ENCODE measurements at places on chromosomes 13 and 19.

DNA sequence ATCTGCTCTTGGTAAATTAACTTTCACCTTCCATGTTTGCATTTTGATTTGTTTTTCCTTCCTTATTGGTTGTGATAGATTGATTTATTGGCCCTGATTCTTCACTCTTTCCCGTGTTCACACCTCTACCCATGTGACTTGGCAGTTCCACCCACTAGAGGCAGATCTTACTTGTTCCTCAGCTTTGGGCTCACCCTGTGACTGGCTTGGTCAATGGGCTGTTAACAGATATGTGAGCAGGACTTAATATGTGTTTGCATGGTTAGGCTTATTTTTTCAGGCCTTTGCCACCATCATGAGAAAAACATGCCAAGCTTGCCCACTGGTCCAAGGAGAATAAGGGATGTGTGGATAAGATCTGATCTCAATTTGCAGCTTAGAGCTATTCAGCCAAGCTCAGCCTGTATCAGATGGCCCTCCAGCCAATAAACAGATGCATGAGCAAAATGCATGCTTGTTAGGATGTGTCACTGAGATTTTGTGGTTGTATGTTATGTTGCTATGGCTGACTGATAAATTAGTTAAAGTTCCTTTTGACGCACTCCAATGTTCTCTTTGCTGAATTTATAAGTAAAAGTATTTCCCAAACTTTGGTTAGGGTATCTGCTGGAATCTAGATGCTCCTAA lies 48.0 kb downstream of the RGCC start:
- peak; percentile 7 for DNase-seq

DNA sequence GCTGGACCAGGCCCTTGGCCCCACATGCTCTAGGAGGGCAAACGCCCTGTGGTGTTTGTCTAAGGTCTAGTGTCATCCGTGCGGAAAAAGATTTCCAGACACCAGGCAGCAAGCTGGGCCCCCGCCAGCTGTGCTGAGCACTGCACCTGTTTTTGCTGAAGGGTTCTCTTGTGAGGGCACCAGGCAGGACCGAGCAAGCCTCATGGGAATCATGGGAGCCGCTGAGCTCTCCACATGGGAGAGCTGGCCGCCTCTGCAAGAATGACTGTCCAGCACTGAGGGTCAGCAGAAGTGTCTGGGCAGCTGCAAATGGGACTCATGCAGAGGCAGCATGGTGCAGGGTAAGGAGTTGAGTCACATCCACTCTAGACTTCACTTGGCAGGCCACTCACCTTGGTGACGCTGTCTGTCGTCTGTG lies 12.0 kb downstream of the B3GNT8 start:
- DNase-seq = no peak

DNA sequence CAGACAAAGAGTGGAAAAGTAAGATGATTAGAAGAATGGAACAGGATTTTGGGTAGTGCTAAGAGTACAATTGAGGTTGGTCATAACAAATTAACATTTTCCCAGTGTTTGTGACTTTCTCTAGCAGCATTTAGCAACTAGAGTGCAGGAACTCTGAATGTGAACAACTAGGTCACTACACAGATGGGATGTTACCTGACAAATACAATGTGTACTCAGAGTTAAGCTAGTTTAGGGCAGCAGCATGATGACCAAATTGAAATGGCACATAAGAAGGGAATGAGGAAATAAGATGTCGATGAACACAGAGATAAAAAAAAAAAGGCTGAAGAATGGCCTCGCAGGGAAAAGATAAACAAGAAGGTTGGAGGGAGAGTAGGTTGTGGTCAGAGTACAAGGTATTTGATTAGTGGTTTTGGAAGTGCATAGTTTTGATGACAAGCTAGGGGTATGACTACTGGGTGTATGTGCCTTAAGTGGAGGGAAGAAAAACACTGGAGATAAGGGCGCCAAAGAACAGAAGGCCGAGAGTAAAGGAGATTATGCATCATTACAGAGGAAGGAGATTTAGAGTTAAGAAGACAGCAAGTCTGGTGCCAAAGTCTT lies 381.1 kb downstream of the FGF14 start:
- no peak for DNase-seq

- DNase-seq = no peak
These were observed 2.6 kb upstream of the MCEMP1 start for GRCh38 chr19:7674010-7675005.

DNA sequence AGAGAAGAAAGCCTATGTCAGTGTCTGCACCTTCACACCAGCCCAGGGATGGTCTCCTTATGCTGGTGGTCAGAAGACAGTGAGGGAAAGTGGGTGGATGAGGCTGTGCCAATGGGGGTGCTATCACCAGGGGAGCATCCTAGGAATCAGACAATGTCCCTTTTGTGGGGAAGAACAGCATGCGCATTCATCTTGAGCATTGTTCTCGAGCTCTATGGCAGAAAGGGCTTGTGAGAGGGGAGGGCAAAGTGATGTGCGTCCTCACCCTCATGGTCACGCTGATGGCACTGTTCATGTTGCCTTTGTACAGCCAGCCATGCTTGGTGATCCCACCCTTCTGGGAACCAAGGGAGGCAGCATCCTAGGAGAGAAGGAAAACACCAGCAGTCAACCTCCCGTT lies 56.1 kb downstream of the DOCK9 start:
- DNase-seq = no peak

- DNase-seq = no peak
These were observed 10.1 kb upstream of the NFIX start for GRCh38 chr19:12985049-12985776.

DNA sequence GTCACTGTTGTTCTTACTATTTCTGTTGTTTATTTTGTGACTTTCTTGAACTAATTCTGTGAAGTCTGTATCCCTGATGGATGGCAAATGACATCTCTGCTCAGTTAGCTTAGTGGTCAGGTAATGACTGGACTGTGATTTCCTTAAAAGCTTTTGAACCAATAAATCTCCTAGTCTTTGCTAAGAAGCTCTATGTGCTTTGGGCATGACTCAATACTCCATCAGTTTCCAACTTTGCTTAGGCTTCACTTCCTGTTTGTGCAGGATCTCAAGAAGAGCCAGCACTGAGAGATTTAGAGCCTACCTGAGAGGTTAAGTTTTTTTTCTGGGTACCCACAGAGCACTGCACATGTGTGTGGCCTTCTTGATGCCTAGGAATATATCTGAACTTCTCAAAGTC lies 329.7 kb upstream of the HTR2A start:
- no peak for DNase-seq

GRCh38 chr19:38502410-38503076 lies 69.1 kb downstream of the RYR1 start:
- no peak for DNase-seq

- no peak for DNase-seq
These were observed 3.9 kb downstream of the ACP7 start for GRCh38 chr19:39087907-39088686.

GRCh38 chr19:41411968-41412265 lies 14.3 kb downstream of the BCKDHA start:
- DNase-seq = no peak

GRCh38 chr19:3224346-3225168 lies at the start of gene CELF5:
CELF5 (plus strand) TSS chr19:3224661; CDS start chr19:3224740, 79 bp downstream.
- DNase-seq = no peak

GRCh38 chr13:76775088-76775740 lies 111.0 kb downstream of the KCTD12 start:
- no peak for DNase-seq

- no peak for DNase-seq
These were observed 12.0 kb downstream of the ZSWIM9 start for GRCh38 chr19:48182434-48182833.

GRCh38 chr13:78105656-78106055 lies 187.0 kb upstream of the EDNRB start:
- DNase-seq = no peak

DNA sequence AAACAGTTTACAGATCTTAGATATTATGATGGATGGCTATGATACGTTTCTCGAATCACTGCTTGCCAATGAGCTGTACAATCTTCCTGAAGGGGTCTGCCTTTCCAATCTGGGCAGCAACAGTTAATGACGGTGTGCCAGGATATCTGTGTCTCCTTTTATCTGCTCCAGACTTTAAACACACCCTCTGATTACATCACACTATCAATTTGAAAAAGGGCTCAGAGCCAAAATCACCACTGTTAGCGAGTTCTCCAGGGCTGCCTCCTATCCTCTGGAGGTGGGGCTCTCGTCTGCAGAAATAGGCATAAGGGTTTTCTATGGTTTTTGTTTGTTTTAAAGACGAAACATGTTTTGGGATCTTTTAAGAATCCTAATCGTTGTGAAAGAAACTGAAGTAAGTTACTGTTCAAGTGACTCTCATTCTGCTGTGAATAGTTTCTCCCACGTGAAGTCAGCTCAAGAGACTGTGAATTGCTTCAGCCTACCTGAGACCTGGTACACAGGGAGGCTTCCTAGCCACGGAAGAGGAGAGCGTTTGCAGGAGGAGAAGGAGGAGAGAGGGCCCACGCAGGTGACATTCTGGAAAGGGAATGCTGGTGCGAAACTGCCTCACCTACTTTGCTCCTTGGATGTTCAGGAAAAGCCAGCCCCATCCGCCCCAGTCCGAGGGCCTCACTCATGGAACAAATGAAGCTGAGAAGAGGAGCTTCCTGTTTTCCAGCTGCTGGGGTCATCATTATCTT lies 15.2 kb upstream of the GJA3 start:
- no peak for DNase-seq

DNA sequence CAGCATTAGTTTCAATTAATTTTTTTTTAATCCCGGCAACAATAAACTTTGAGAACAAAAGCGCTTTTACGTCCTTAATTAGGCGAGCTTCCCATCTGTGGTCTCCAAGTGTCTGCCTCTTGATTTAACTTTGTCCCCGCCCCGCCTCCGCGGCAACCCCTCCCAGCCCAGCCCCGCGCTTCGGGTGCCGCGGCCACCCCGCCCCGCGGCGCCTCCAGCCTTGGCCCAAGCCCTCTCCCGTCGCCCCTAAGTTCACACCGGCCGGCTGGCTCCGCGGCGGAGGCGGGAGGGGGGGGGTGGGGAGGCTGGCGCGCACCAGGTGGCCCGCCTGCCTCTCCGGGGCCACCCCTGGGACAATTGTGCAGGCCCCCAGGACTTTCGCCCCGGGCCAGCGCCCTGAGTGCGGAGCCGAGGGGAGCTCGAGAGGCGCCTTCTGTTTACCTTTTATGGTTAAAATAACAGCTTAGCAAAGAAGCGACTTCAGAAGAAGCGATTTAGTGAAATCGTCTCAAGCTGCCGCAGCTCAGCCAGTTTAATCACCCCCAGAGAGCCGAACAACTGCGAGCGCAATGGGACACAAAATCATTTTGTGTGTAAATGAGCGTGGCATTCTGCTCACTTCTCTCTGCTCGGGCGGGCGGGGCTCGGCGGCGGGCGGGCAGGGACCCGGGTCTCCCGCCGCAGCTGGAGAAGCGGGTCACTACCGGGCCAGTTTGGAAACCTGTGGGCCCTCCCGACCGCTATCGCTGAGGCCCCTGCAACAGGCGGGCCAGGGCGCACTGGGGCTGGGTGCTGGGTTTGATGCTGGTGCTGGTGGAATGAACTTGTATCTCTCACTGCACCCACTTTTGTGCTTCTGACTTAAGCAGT lies 1.4 kb downstream of the KCTD15 start:
- no peak for DNase-seq

GRCh38 chr19:51735759-51736449 lies 12.1 kb upstream of the HAS1 start:
- DNase-seq = no peak

- DNase-seq = no peak
These were observed 226.1 kb downstream of the TDRD3 start for GRCh38 chr13:60623151-60623550.

DNA sequence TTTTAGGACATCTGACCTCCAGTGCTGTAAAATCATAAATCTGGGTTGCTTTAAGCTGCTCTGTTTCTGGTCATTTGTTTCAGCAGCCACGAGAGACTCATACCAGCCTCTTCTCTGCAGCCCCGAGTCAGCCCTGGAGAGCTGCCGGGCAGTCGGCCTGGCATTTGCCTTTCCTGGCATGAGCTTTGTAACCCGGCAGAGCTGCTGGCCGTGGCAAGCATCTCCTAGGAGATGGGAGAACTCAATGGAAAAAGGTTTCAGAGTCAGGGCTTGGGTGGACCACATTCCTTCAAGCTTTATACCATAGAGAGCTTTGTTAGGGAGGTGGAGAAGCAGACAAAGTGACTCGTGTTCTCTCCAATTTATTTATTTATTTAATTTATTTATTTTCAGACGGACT lies 21.6 kb upstream of the CCL25 start:
- no peak for DNase-seq

DNA sequence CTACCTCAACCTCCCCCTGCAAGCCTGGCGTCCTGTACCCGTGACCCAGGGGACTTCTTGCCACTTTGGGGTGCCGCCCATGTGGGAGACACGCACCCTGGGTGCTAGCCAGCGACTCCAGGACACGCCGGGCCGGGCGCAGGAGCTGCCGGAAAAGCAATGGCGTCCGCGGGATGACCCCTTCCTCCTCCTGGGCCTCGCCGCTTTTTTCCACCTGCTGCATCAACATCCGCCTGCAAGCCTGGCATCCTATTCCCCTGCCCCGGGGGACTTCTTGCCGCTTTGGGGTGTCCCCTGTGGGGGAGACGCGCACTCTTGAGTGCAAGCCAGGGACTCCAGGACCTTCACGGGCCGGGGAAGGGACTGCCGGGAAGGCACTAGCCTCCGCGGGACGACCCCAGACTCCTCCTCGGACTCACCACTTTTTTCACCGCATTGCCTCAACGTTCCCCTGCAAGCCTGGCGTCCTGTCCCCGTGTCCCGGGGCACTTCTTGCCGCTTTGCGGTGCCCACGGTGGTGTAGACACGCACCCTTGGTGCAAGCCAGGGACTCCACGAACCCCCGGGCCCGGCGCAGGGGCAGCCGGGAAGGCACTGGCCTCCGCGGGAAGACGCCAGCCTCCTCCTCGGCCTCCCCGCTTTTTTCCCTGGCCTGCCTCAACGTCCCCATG lies 237.8 kb downstream of the TUBA3C start:
- no peak for DNase-seq

DNA sequence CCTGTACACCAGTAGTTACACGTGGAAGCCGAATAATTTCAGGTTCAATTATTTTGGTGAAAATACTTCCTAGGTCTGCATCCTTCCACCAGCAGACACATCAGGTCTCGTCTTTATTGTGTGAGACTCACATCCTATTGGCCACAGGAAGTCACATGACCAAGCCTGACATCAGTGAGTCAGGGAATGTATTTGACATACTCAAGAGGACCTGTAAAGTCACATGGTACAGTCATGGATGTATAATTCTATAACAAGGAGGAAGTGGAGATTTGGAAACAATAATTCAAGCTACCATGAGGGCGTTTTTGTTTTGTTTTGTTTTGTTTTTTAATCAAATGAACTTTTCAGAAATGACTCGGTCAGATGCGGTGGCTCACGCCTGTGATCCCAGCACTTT lies 9.3 kb upstream of the HIF3A start:
- no peak for DNase-seq

GRCh38 chr13:34867590-34867989 lies 74.5 kb upstream of the NBEA start:
- DNase-seq = no peak

- DNase-seq = no peak
These were observed 428.1 kb downstream of the ITGBL1 start for GRCh38 chr13:101880581-101880980.

Measured in smooth muscle cell of the brain vasculature (primary cell).